Right renal pelvis (tissue), 4 donors: ENCODE measurements at places on chromosomes 11 and 22.

- DNase-seq: peak; percentile 58
Observed at GRCh38 chr11:14422052-14422813, 63.2 kb upstream of the RRAS2 start.

GRCh38 chr11:18912883-18913282 is 26.3 kb downstream of the MRGPRX1 start:
- DNase-seq: no peak

DNA sequence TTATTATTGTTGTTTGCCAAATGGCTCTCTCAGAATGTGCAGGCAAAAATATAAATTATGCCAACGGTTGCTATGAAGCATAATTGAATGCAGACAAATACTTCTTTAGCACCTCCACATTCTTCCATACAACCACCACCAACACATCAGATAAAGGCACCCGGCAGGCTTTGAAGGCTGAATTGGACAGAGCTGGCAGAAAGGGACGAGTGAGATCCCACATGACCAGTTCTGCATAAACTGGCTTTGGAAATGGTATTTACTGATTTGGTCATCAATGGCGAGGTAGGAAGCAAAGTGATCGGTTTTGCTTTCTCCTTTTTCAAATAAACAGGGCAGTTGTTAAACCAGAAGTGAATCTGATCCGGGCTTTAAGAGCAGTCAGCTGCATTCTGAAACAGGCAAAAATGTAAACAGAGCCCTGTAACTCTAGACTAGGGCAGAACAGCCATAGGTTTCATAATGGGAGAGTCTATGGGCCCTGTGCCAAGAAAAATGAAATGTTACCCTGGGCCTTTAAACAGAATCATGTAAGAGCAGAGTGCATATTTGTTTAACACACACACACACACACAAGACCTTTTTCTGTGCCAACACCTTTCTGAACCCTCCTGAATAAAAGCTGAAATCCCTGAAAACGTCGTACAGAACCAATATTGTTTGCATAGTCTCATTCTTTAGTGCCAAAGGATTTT is 97.7 kb downstream of the MPPED2 start:
- DNase-seq: peak; percentile 46

DNA sequence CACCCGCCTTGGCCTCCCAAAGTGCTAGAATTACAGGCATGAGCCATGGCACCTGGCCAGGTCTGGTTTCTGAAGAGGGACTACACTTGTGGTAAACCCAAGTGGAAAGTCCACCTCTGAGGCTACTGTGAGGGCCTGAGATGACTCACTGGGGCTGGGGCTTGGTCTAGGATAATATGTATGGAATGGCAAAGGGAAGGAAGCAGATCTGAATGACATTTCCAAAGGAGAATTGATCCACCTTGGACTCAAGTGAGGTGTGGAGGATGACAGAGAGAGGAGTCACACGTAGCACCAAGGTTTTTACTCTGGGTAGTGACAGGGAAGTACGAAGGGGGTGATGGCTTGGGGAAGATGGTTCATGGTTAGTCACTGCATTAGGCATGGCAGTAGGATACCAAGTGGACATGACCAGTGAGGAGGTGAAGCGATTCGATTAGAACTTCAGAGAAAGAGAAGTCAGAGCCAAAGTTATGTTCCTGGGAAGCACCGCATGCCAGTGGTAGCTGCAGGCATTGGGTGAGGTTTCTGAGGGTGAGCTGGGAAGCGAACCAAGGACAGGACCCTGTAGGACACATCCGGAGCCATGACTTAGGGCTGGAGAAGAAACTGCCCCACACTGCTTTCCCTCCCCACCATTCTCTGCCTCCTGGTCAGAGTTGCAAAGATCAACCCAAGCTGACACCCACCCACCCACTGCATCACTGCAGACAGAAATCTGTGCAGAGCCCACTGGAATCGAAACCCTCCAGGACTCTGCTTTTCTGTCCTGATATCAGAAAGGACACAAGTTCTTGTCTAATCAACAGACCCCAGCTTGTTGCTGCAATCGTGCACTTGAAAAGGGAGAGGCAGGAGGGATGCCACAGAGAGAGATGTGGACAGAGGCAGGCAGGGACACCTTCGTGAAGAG is 13.0 kb upstream of the BCL9L start:
- DNase-seq: no peak

DNA sequence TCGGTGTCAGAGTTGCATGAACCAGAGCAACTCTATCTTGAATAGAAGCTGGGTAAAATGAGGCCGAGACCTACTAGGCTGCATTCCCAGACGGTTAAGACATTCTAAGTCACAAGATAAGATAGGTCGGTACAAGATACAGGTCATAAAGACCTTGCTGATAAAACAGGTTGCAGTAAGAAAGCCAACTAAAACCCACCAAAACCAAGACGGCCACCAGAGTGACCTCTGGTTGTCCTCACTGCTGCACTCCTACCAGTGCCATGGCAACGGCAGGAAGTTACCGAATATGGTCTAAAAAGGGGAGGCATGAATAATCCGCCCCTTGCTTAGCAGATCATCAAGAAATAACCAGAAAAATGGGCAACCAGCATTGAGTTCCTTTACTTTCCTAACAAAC is 2.4 kb upstream of the KAT5 start:
- DNase-seq: no peak

GRCh38 chr22:32204040-32204855 is 625 bp downstream of the RFPL2 start:
- no peak for DNase-seq

DNA sequence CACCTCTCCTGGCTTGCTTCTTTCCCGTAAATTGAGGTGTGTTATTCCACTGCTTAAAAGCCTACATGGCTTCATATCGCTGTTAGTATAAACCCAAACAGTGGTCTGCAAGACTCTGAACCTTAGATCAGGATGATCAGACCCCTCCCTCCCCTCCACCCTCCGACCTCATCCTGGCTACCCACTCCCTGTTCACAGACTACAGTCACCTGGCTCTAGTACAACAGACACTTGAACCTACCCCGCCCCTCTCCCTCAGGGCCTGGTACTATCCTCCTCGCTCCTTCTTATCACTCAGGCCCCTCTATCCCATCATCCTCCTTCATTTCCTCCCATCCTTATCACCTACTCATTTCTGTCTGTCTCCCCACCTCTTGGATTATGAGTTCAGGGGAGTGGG is 20.1 kb downstream of the PTPRJ start:
- no peak for DNase-seq

GRCh38 chr11:20397281-20397680 is 9.8 kb downstream of the PRMT3 start:
- no peak for DNase-seq

GRCh38 chr11:69204246-69204940 is 48.7 kb downstream of the SMIM38 start:
- no peak for DNase-seq

DNA sequence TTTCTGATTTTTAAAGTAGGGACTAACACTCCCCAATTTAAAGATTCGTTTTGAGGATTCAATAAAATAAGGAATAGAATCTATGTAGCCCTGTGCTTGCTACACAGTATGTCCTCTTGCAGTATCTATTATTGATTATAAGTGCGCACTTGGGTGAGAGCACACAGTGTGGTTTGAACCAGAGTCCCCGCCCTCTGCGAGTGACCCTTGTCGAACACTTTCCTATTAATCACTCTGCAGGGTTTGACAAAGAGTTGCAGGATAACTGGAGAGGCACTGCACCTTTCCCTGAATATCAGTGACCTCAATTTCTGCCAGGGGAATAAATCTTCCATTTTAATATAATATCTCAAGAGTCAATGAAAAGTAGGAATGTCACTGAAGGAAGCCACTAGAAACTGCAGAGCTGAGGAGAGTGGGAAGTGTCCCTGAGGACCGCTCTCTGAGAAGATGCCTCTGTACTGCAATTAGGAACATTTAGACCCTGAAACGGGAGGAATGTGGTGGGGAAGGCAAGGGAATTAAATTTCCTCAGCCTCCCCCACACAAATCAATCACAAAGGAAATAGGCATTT is 182.2 kb downstream of the MAML2 start:
- no peak for DNase-seq

- DNase-seq: no peak
Observed at GRCh38 chr11:111815489-111815888, 49.3 kb upstream of the PPP2R1B start.

- no peak for DNase-seq
Observed at GRCh38 chr11:100629671-100630070, 57.4 kb upstream of the ARHGAP42 start.

DNA sequence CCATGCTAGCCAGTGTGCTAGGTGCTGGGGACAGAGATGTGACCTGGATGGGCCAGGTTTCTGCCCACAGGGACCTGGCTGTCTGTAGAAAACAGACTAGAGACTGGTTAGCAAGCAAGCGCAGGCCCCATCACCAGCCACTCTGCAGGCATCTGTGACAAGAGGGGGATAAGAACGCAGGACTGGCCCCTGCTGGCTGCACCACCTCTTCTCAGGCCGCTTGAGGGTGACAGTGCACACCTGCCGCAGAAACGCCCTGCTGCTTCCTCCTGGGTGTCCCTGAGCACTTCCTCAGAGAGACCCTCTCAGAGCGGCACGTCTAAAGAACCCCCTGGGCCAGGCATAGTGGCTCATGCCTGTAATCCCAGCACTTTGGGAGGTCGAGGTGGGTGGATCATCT is 5.9 kb upstream of the PICK1 start:
- no peak for DNase-seq

DNA sequence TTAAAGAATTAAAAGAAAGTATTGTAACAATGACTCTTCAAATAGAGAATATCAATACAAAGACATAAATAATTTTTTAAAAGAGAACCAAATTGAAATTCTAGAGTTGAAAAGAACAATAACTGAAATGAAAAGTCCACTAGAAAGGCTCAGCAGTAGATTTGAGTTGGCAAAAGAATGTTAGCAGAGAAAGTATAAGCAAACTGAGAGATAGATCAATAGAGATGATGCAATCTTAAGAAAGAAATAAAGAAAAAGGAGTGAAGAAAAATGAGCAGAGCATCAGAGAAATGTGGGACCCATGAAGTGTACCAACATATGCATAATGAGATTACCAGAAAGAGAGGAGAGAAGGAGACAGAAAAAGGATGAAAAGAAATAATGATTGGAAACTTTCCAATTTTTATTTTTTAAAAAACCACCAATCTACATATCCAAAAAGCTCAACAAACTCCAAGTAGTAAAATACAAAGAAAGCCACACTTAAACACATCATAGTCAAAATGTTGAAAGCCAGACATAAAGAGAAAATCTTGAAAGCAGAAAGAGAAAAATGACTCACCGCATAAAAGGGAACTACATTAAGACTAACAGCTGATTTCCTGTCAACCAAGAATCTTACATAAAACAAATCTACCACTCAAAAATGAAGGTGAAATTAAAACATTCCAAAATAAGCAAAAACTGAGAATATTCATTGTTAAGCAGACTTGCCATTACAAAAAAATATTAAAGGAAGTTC is 20.9 kb downstream of the NCF4 start:
- DNase-seq: no peak

- DNase-seq: no peak
Observed at GRCh38 chr22:32920734-32921133, 119.2 kb downstream of the TIMP3 start.

DNA sequence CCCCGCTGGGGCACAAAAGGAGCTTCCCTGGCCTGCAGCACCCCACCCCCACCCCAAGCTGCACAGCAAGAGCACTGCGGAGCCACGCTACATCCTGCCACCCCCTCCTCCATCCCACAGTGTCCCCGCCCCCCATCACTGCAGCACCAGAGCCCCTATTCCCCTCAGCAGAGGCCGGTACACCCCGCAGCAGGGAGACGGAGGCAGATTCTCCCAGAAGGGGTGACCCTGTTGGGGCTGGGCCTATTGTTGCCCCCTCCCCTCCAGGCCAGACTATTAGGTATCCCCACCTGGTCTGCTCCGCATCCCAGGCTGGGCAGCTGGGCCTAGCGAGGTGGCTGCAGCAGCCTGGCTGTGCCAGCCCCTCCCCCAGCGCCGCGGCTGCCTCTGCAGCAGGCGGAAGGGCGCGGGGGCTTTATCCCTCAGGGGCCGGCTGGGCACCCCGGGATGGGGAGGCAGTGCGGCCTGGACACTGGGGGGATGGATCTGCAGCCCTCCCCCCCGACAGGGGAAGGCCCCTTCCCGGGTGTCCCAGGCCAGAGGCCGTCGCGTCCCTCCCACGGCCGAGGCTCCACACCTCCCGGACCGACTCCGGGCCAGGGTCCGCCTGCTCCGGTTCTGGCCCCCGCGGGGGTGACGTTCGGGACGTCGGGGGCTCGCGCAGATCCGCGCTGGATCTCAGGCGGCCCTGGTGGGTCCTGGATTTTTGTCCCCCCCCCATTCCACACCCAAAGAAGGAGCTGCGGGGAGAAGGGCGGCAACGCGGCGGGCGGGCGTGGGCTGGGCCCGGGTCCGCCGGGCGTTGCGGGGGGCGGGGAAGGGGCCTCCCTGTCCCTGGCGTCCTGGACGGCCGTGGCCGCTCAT is 943 bp downstream of the DUSP8 start:
- no peak for DNase-seq

DNA sequence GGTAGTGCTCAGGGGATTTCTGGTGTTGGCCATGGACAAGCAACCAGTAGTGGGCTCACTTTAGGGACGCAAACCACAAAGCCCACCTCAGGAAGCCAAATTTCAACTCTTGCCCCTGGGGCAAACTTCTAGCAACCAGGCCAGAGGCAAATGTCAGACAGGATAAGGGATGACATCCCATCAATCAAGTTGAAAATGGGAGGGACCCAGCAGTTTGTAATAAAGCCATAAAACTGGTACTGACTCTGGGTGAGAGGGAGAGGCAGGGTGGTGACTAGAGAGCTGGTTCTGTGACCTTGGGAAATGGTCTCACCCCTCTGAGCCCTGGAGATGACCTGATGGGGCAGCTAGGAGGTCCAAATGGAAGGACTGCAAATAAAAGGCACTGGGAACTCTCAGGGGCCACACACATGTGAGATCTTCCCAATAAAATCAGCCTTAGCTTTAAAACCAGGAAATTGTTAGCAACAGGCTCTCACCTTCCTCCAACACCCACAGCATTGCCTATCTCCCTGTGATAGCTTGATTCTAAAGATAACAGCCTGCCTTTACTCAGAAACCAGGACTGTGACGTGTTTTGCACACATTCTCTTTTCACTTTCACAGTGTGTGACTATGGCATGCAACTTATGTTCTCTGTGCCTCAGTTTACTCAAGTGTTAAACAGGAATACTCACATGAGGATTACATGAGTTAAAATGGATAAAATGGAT is 6.4 kb upstream of the TBC1D10A start:
- DNase-seq: no peak

- DNase-seq: no peak
Observed at GRCh38 chr22:29872144-29872893, 10.7 kb upstream of the MTMR3 start.

GRCh38 chr11:95466416-95466815 is 235.4 kb upstream of the SESN3 start:
- DNase-seq: no peak

GRCh38 chr11:61983419-61983818 is 16.0 kb upstream of the FTH1 start:
- DNase-seq: no peak

- no peak for DNase-seq
Observed at GRCh38 chr11:94675239-94675638, 92.9 kb upstream of the AMOTL1 start.
